ENCODE measurements at places on chromosomes 2 and 18.

- DNase-seq: no peak
These were observed 49.2 kb downstream of the SLC4A3 start for GRCh38 chr2:219676586-219676985.

DNA sequence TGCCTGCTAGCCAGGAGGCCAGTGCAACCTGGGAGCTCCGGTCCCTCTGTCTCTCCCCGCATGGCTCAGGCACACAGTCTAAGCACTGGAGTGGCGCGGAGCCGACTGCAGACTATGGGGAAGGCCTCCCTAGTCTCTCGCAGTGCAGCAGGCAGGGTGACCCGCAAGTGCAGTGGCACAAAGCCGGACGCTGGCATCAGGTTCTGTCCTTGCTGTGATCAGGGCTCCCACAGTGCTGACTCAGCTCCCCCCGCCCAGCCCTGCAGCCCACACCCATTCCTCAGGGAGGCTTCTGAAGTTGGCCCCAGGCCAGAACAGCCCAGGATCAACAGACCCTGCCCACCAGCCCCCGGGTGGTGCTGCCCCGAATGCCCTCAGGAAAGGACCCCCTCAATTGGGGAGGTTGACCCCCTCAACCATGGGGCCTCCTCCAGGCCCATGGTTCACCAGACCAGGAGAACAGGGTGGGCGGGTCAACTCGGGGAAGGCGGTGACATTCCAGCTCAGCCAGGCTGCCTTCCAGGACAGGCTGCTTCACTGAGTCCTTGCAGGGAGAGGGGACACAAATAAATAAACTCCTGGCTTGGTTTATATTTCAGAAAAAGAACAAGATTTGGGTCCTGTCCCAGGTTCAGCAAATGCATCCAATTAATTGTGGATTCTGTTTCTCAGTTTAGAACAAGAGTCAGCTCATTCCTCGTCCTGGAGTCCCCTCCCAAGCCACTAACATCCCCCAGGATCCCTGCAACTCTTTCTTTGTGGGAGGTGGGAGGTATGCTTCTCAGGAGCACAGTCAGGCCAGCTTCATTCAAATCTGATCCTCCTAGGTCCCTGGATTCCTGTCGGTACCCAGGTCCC, 12.2 kb downstream of the BIN1 start:
- no peak for DNase-seq

GRCh38 chr18:22086973-22087372, 82.4 kb upstream of the GATA6 start:
- DNase-seq: no peak

DNA sequence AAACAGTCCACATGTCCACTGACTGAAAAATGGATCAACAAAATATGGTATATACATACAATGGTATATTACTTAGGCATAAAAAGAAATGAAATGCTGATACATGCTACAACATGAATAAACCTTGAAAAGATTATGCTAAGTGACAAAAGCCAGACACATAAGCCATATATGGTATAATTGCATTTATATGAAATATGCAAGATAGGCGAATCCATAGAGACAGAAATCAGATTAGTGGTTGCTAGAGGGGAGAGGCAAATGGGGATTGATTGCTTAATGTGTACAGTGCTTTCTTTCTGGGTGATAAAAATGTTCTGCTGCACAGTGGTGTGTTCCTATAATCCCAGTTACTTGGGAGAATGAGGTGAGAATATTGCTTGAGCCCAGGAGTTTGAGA, 171.0 kb downstream of the CYP26B1 start:
- DNase-seq: no peak

DNA sequence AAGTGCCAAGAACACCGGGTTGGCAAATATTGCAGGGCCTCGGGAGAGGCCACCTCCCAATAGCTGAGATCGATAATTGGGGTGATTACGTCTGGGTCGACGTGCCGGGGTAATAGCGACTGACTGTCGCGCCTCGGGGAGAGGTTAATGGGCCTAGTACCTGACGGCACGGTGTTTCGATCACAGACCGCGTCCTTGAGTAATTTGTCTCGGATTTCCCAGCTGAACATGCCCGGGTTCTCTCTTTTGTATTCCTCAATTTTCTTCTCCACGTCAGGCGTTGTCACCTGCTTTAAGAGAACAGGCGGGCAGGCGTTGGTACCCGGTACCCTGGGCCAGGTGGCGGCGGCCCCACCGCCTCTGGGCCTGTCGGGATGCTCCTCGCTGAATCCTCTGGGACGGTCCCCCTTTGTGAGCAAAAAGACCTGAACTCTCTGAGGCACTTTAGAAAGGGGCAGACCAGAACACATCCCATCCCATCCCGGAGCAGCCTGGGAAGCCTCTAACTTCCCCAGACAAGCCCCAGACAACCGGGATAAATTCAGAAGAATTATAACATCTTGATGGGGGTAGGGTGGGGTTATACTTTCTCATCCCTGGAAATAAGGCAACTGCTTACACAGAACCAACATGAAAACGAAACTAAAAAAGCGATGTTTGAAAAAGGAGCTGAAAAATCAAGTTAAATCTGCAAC, 3.3 kb downstream of the PAX3 start:
- no peak for DNase-seq

DNA sequence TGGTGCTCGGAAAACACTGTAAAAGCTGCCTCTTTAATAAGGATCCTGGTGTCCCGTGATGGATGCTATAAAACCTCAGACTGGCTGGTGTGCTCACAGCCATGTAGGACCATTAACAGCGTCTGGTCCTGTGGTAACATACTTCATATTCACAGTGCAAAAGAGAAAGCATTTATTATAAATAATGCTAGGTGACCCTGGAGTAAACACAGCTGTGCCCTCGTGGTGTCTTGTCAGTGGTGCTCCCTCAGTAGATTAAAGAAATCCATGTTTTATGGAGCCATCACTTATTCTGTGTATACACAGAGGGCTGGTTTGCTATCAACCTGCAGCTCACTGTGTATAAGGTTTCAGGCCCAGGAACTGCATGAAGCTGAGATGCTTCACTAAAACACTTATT, 106.9 kb downstream of the CDK15 start:
- no peak for DNase-seq

DNA sequence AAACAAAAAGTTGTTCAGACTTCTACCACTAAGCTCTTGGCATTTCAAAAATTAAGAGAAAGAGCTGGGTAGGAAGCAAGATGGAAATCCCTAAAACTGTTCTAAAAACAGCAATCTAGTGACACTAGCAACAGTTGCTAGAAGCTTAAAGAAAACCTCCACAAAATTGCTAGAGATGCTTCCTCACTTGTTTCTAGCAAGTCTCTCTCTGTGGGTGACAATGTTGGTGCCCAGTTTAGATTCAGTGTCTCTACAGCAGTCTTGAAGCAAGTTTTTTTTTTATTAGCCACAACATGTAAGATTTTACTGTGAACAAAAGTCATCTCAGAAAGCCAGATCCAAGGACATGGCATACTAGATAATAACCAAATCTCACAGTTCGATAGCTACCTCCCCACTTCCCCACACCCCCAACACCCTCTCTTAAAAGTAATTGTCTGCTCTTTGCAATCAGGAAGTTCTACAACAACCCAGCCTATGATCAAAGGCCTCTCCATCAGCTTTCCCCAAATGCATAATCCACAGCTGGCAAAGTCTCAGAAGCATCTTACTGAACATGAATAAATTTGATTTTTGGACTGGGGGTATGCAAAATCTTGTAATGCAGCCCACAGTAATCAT, 70.0 kb downstream of the ANKRD44 start:
- DNase-seq: no peak

GRCh38 chr2:171345971-171346722, 87.6 kb downstream of the METTL8 start:
- no peak for DNase-seq

DNA sequence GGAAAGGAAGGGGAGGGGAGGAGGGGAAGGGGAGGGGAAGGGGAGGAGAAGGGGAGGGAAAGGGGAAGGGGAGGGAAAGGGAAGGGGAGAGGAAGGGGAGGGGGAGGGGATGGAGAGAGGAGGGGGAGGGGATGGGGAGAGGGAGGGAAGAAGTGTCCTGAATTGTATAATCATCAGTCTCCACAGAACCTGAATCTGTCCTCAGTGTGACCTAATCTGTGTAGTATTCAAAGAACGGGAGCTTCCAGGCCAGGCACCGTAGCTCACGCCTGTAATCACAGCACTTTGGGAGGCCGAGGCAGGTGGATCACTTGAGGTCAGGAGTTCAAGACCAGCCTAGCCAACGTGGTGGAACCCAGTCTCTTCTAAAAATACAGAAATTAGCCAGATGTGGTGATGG, 41.1 kb upstream of the CCDC150 start:
- DNase-seq: no peak

DNA sequence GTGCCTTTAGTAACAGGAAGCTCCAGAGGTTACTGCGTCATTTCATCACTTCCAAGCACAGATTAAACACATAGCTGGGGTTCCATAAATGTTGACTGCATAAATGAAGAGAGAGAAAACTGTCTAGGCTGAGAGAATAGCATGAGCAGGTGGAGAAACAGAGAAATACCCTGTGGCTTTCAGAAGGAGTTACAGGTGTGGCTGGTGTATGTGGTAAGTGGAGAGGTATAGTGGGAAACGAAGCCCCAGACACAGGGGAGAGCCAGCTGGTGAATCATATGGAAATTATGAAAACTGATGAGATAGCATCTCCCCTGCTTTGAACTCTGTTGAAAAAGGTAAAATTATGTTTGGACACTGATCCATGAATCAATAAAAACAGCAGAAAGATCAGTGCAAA, 807.4 kb upstream of the POU3F3 start:
- no peak for DNase-seq

DNA sequence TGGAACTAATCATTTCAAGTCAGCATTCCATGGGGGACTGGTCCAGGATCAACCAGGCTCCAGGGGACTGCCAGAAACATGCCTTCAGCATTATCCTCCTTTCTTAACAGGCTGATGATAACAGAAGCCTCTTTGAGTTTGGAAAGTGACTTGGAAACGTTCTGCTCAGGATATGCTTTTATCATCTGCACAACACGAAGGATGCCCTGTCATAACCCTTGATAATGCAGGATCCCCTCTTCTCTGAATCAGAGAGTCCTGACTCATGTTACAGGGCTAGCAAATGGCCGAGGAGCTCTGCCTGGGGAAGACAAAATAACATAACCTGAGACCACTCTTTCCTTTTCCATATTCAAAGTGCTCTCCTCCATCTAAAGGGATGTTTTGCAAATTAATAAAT, 6.7 kb downstream of the SCYGR3 start:
- DNase-seq: no peak

DNA sequence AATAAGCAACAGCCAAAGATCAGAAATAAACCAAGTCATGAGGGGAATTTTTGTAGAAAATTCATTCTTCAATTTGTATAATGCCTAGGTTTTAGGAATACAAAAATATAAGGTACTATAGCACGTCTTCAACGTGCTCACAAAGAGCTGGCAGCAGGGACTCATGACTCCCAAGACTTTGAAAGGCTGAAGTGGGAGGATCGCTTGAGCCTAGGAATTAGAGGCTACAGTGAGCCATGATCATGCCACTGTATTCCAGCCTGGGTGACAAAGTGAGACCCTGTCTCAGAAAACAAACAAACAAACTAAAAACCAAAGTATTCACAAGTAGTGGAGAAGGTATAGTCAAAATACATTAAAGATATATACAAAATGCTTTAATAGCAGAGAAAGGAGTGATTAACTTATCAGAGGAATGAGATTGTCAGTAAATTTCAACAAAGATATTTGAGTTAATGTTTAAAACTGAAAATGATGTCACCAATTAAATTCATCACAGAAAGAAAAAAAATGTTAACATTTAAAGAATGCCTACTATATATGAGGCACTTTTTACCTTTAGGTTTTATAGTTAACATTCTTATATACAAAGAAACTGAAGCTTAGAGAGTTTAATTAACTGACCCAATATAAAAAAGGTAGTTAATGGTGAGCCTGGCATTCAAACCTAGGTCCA, 3.2 kb downstream of the WDR33 start:
- no peak for DNase-seq

DNA sequence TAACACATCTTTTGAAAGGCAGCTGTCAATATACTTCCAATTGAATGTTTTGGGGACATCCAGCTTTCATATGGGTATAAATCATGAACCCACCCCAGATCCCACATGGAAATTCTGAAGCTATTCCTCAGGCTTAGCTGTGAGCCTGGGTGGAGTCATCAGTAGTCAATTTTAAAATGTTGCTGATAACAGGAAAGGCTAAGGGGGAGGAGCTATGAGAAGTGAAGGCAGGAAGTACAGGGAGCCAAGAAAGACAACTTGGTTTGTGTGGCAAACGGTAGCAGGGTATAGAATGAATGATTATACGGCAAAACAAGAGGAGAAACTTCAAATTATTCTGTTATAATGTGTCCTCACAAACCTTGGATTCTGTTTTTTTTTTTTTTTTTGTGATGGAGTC, 108.6 kb downstream of the QPCT start:
- DNase-seq: no peak

DNA sequence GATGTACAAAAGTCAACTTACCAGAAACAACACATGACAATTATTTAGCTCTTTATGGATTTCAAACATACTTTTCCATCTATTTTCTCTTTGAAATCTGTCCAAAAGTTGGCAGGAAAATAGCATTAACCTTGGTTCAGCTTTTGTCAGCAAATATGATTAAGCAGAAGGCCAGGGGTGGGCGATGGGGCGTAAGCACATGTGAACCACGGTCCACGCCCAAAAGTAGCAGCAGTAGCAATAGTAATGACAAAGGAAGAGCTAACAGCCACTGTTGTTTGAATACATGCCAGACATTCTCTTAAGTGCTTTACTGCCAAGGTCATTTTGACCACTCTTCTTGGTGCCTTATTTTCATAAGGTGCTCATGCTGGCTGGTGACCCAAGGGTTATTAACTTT, 73.5 kb downstream of the ANTXR1 start:
- no peak for DNase-seq

- DNase-seq: no peak
These were observed 88.4 kb upstream of the STK17B start for GRCh38 chr2:196259507-196260481.

- no peak for DNase-seq
These were observed 46.7 kb downstream of the PXDN start for GRCh38 chr2:1697601-1698000.

GRCh38 chr2:54306556-54306955, 50.5 kb upstream of the TSPYL6 start:
- DNase-seq: no peak

GRCh38 chr2:108260773-108261172, 21.0 kb downstream of the SULT1C3 start:
- no peak for DNase-seq

- DNase-seq: no peak
These were observed 63.8 kb upstream of the PPM1B start for GRCh38 chr2:44104855-44105271.

DNA sequence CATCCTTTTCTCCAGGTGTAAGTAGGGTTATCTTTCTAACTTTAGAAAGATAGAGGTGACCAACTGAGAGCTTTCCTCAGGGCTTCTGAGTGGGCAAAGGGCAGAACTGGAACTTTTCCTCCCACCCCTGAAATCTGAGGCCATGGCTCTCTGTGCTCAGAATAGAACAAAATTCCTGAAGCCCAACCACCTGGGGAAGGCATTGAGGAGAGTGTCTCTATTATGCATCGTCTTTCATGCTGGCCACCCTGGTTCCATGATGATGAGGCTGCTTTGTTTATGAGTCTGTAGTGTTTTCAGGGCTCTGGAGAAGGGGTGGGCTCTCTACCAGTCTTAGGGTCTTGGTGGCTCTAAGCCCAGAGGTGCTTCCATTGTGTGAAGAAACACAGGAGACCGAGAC, 30.7 kb upstream of the IL1R1 start:
- no peak for DNase-seq

GRCh38 chr18:11980163-11980493, 1.2 kb upstream of the IMPA2 start:
- DNase-seq: no peak
